ENCODE measurements at places on chromosomes 7 and 10. TPM values are rescaled to one million over a fixed set of nuclear protein-coding genes. Genes with fewer than 3 reads are reported as not detected.

- no peak for DNase-seq
Measured at GRCh38 chr7:16822029-16822428, 17.2 kb upstream of the AGR2 start.

GRCh38 chr10:69483963-69484362, 32.7 kb downstream of the TSPAN15 start:
- DNase-seq: no peak

DNA sequence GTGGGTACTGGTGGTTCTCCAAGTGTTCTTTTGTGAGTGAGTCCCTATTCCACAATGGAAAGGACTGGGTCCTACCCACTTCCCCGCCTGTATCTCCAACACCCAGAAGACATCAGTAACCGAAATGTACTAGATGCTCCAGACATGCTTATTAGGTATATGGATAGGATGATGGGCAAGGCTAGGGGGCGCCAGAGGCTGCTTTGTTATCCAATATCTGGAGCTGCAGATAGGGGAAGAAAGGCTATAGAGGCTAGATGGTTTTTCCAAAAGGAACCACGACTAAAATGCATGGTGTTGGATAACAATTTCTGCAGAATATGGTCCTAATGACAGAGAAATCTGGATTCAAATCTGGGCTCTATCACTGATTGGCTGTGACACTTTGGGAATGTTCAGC, 56.2 kb upstream of the TM9SF3 start:
- no peak for DNase-seq

- no peak for DNase-seq
Measured at GRCh38 chr7:117259615-117260014, 63.2 kb downstream of the WNT2 start.

DNA sequence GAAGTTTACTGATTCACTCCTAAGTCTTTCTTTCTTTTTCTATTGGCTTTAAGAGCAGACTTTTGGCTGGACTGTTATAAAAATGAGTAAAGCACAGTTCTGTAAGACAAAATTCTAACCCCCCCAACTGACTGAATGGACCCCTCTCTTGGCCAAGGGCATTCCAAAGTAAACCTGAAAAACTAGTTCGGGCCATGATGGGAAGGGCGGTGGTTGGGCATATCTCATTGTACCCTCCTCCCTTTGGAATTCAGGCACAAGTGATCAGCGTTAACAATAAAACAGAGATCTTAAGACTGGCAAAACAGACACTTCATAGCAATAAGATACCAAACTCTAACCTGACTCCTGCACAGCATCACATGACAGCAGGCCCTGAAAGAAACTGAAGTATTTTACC, 6.1 kb upstream of the KIF20B start:
- DNase-seq: no peak

DNA sequence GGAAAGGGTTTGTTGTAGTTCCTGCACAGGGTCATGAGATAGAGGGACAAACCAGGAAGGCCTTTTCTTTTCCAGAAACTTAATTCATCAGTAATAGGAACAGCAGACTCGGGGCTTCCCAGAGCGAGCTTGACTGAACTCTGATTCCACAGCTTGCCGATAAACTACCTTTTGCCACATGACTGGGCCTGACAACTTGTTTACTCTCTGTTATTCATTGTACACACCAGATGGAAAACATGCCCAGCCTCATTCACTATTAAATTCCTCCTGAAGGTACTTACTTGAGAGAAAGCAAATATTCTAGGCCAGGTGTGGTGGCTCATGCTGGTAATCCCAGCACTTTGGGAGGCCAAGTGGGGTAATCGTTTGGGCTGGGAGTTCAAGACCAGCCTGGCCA, 77.1 kb upstream of the FGFR2 start:
- DNase-seq: no peak

- no peak for DNase-seq
Measured at GRCh38 chr7:2416063-2416462, 12.7 kb downstream of the CHST12 start.

GRCh38 chr10:74439213-74439612, 288.2 kb downstream of the ADK start:
- no peak for DNase-seq

GRCh38 chr10:100705139-100705538, 40.2 kb upstream of the PAX2 start:
- no peak for DNase-seq

- no peak for DNase-seq
Measured at GRCh38 chr7:12814107-12814506, 126.7 kb downstream of the ARL4A start.

DNA sequence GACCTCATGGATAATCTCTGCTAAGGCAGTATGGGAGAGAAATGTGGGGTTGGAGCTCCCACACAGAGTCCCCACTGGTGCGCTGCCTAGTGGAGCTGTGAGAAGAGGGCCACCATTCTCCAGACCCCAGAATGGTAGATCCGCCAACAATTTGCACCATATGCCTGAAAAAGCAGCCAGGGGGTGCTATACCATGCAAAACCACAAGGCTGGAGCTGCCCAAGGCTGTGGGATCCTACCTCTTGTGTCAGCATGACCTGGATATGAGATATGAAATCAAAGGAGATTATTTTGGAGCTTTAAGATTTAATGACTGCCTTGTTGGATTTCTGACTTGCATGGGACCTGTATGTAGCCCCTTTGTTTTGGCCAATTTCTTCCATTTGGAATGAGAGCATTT, 27.0 kb upstream of the SAMD9L start:
- no peak for DNase-seq

DNA sequence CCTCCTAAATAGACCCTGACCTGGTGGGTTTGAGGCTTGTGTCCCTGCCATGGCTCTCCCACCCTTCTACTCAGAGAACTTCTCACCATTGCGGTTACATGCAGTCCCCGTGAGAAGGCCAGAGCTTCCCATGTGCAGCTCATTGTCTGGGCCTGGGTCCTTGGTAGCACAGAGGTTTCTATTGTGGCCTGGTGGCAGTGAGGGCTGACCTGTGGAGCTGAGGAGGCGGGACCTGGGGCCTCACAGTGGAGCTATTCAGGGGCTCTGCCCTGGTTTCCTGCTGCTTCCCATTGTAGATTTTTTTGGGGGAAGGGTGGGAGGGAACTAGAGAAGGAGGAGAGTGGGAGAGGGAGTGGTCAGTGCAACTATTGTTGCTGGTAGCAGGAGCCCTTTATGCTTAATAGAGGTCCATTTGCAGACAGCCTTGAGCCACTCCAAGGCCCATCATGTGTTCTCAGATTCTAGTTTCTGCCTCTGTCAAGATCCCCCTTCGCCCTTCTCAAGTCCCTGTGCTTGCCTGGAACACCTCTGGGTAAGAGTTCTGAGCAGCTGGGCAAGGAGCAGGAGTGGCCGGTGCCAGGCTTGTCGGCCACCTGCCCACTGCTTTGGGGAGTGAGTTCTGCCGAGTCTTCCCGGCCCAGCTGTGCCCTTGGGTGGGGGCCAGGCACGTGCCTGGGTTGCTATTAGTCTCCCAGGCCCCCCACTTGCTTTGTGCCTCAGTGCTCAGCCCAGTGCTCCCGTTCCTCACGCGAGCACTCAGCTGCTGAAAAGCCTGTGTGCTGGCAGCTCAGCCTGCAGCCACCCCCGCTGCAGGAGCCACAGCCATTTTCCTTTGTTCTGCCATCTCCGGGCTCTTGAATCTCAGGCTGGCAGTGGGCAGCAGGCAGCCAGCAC, 10.7 kb downstream of the TSPAN14 start:
- DNase-seq: no peak

DNA sequence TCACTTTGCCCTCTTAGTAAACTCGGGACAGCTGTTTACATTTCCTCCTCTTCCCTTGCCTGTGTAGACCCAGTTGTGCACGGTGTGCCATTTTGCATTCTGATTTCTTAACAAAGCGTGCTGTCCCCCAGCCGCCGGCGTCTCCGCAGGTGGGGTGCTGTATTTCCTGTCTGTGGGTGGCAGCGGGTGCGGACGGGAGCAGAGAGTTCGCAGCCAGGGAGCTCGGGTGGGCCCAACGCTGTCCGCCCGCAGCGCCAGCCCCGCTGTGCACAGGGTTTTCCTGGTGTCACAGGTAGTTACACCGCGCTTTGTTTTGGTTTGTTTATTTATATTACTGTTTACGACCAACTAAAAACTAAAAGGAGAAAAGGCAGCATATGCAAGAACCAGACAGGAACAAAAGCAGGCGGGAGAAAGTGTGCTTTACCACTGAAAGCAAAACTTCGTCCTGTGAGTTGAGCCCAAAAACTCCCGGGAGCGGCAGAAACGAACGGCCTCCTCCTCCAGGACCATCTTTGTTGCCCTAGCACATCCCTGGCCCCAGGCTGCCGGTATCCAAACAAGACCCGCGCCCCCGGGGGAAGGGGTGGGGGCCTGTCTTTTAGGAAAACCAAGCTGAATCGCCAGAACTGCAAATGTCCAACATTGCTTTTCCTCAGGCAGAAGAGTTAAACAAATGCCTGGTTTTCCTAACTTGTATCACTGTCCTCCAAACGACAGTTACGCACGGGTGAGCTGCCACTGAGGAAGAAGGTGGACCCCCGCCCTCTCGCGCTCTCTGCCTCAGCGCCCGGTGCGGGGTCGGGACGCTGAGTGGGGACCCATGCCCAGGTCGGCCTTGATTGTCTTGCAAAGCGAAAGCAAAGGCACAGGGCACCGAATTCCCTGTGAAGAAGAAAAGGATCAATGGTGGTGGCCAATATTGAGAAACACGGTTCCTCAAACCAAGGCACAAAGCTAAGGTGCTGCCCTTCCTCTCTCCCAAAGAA, 45.9 kb upstream of the DRGX start:
- no peak for DNase-seq

- no peak for DNase-seq
Measured at GRCh38 chr10:78255796-78256638, 222.4 kb downstream of the RPS24 start.

- no peak for DNase-seq
Measured at GRCh38 chr7:130865408-130866236, 131.6 kb upstream of the KLF14 start.

GRCh38 chr10:79182781-79183467, 114.2 kb downstream of the ZMIZ1 start:
- no peak for DNase-seq

DNA sequence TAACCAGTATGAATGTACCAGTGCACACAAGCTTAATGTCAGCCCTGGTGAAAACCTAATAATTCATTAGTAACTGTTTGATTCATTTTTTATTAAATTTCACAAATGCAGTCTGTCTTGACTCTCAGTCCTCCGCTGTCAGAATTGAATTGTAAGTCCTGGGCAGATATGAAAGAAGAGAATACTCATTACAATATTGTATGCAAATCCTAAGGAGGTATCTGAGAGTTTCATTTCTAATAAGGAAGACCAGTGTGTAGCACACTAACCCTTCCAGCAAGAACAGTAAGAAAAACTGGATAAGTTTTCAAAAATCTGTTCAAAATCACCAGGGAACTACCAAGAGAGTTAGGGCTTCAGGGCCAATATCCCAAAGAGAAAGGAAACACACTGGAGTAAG, 652.1 kb downstream of the SUGCT start:
- no peak for DNase-seq

DNA sequence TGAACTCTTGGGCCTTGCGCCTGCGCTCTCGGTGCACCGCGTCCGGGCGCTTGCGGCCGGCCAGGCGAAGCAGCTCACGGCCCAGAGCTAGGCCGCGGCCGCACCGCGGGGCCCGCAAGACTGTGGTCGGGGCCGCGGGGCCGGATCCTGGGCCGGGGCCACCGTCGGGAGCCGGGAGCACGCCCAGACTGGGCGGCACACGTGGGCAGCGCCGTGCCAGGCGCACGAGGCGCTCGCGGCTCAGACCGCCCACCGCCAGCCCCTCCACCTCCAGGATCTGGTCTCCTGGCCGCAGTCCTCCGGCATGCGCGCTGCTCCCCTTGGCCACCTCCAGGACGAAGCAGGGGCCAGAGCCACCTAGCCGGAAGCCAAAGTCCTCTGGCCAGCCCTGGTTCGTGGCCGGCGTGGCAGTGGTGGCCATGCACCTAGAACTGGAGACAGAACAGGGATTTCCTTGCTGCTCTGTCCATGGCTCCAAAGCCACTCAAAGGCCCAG, at the start of gene GRID2IP:
GRID2IP (minus strand) TSS at position 446 of the 496 bp plus-strand sequence; CDS start at position 421, 25 bp downstream.
- DNase-seq: no peak

GRCh38 chr10:13316635-13317311, 16.9 kb upstream of the PHYH start:
- no peak for DNase-seq

GRCh38 chr7:15378494-15379145, 183.2 kb downstream of the AGMO start:
- DNase-seq: no peak

DNA sequence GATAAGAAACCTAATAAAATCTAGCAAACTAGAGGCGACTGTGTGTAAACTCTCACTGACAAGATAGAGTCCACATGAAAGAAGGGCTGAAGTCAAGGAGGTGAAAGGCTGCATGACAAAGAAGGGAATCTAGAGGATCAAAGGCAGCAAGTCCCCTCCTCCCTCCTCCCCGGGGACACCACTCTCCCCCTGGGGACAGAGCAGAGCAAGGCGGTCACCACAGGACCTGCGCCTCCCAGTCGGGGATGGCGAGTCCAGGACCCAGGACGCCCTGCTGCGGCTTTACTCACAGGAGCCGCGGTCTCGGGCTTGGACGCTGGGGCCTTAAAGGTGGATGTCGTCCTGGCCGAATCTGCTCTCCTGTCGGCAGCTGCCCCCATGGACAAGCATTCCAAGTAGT, 22.4 kb downstream of the BRI3 start:
- no peak for DNase-seq

GRCh38 chr10:51462076-51462779, 237.2 kb downstream of the CSTF2T start:
- no peak for DNase-seq

GRCh38 chr7:152759949-152760853, 649 bp downstream of the ACTR3B start:
- no peak for DNase-seq

- DNase-seq: no peak
Measured at GRCh38 chr7:85498031-85498430, 311.2 kb upstream of the SEMA3D start.

The LFNG gene
- 10.7 TPM for polyA plus RNA-seq

The ELFN1 gene
- 3.2 TPM for polyA plus RNA-seq

The SLC39A12 gene
- polyA plus RNA-seq: 0.04 TPM

The HKDC1 gene
- 0.28 TPM for polyA plus RNA-seq

The NKX2-3 gene
- polyA plus RNA-seq: not detected

The MRLN gene
- polyA plus RNA-seq: not detected

The OR6B1 gene
- polyA plus RNA-seq: not detected

The C10orf67 gene
- not detected for polyA plus RNA-seq

The HTR5A gene
- not detected for polyA plus RNA-seq

The VIPR2 gene
- 7.8 TPM for polyA plus RNA-seq

The NUTM2B gene
- polyA plus RNA-seq: 0.32 TPM

The SNCG gene
- 197 TPM for polyA plus RNA-seq
